ENCODE measurements at places on chromosomes 7 and 10. TPM values are rescaled to one million over a fixed set of nuclear protein-coding genes. Genes with fewer than 3 reads are reported as not detected.

Gene OTUD1
- 4.1 TPM for total RNA-seq

Gene SEC61G
- total RNA-seq: 401 TPM

Gene LIPN
- total RNA-seq: not detected

Gene ZNRF2
- 8.2 TPM for total RNA-seq

Gene ADRA2A
- total RNA-seq: 0.06 TPM
